Naive thymus-derived CD4-positive, alpha-beta T cell (primary cell): ENCODE measurements at places on chromosomes 13 and 19.

DNA sequence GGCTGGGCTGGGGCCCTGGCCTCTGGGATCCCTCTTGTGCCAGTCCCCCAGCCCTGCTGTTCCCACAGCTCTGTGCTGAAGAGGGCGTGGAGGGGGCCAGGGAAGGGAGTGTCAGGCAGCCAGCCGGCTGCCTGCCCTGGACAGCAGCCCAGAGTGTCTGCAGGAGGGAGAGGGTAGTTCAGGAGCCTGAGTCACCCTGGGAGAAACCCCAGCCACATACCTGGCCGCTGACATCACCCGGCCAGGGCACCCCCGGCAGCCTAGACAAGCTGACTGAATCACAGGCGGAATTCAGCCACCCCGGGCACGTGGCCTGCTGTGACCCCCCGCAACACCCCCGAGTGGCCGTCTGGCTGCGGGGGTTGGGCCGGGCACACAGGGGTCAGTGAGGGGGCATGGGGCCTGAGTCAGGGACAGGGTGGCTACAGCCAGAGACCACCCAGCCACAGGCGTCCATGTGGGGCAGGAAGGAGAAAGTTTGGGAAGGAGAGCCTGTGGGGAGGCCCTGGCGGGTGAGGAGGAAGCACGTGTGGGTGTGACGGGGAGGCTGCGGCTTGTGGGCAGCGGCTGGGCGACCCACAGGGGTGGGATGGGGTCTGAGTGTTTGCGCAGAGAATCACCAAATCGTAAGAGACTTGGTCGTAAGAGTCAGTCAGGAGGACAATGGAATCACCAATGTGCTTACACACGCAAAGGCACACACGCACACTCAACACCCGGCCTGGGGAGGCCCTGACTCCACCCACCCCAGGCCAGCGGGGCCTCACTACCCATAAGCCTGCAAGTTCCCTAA lies 11.9 kb upstream of the FOSB start:
- DNase-seq, result no peak

DNA sequence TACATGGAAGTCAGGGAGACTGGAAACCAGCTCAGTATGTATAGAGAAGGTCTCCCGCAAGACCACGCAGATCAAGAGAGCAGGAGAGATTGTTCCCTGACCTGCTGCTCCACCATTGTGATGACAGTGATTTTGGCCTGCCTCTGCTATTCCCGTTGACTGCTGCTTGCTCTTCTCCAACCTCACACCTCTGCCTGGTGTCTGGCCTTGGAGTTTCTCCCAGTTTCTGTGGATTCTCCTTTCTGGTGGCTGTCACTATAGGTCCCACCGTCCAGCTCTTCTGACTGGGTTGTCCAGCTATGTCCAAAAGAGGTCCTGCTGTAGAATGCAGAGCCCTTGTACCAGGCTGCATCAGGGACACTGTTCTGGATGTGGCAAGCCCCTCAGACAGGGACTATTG lies 171.7 kb downstream of the DNAJC15 start:
- no peak for DNase-seq

DNA sequence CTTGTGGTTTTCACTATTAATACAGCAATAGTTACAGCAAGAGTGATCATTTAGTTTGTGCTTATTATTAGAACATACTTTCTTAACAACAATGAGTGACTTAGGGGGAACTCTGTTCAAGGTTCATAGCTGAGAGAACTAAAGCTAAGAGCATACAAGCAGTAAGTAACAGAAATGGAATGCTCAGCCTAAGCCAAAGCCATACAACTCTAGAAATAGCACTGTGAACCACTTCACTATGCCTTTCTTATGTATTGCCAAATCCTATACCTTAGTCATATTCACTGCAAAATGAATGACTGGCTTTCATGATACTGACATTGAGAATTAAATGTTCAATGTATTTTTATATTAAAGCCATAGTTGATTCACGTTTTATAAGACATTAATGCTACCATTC lies 599.7 kb upstream of the SLITRK1 start:
- no peak for DNase-seq

DNA sequence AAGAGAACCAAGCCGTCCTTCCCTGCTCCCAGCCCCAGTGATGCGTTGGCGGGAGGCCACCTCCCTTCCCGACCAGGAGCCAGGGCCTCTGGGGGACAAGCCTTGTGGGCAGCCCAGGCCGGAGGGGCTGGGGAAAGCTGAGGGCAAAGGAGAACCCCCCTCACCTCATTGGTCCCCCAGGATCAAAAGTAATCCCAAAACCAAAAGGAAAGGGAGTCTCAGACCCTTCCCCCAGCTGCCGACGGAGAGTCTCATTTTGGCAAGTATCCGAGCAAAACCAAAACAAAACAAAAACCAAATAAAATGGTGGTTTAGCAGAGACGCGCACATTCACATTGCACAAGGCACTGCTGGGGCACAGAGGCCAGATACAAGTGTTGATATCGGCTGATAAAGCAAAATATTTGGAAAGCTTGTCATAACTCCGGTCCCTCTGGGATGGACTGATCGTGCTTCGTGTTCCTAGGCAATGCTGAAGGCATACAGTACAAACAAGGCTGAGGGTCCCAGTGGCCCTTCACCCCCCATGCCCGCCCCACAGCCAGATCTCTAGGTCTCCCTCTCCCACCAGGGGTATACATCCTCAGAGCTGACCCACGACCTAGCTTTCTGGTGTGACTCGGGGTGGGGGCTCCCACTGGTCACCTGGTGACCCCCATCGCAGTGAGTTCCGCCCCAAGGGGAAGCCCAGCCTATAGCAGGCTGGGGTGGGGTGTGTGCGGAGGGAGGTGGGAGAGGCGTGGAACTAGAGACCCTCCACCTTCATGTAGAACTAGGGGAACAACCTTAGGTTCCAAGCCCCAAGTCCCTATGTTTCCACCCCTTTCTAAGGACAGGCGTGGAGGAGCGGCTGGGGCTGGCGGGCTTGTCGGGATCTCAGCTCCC lies 2.1 kb downstream of the CEBPA start:
- DNase-seq, result no peak

GRCh38 chr13:45863709-45864590 lies 12.4 kb upstream of the SIAH3 start:
- no peak for DNase-seq

DNA sequence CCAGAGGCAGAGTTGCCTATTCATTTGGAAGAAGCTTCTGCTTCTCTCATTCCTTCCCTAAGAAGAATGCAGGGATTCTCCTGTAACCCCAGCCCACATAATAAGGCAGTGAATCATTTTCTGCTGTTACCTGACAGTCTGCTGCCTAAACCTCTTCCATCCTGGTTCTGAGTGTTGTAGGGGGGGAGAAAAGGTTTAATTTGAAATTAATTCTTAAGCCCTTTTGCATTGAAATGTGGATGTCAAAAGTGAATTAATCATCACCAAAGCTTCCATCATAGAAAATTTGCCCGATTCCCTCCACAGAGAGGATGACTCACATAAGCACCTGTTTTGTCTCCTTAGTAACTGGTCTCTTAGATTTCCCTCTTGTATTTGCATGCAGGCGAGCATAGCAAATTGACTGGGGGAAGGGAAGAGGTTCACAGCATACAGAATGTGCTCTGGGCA lies 146.7 kb upstream of the FNDC3A start:
- no peak for DNase-seq

DNA sequence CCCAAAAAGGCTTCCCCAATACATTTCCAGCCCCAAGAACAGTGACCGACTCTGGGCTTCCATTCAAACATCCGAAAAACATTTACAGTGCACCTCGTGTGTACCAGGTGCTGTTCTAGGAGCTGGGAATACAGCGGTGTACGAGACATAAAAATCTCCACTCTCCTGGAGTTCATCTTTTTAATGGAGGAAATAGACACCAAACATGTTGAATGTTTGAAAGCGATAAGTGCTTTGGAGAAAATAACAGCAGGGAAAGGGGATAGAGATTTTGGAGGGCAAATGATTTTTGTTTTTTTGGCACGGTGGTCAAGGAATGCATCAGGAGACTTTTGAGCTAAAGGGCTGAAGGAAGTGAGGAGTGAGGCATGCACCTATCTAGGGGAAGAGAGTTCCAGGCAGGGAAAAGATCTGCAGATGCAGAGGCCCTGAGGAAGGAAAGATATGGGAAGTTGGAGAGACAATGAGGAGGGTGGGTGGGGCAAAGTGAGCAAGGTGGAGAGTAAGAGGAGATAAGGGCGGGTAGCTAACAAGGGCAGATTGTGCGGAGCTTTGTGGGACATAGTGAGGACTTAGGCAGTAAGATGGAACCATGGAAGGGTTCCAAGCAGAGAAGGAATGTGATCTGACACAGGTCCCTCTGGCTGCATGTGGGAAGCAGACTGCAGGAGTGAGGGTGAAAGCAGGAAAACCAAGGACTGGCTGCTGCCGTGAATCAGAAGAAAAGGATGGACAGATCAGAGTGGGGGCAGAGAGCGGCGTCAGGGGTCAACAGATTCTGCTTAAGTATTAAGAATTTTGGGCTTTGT lies 703 bp upstream of the FBL start:
- DNase-seq, result no peak

DNA sequence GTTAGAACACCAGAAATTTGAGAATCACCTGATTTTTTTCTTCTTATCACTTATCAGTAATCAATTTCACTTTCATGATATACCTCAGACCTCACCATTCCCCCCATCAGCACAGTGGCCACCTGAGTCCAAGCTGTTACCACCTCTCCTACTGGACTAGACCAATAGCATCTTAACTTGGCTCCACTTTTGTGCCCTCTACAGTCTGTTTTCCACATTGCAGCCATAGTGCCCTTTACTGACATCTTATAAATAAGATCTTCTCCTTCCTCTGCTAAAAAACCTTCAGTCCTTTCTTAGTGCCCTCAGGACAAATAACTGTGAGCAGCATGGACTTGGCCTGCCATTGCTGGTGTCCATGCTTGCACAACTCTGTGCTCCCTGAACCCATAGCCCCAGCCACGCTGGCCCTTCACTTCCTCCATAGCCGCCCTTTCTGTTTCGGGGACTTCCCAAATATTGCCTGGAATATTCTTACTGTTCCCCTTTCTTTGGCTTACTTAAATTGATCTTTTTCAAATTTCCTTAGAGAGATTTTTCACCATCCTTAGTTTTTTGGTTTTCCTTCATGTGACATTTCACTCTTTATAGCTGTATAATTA lies 380.8 kb downstream of the LMO7 start:
- DNase-seq, result no peak

DNA sequence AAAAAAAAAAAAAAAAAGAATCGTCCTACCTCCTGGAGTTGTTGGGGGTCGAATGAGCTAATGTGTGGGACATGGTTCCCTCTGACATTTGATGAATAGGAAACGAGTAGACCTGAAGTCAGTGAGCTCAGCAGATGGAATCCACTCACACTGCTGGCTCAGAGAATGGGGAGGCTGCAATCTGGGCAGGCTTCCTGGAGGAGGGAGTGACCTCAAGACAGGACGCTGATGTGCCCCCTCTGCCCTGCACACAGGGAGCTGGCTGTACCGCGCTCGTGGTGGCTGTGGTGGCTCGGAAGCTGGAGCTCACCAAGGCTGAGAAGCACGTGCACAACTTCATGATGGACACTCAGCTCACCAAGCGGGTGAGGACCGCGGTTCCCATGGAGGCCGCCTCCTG lies 19.8 kb upstream of the ARRDC2 start:
- DNase-seq, result no peak

GRCh38 chr19:1750343-1751021 lies 2.8 kb upstream of the ONECUT3 start:
- DNase-seq, result no peak

DNA sequence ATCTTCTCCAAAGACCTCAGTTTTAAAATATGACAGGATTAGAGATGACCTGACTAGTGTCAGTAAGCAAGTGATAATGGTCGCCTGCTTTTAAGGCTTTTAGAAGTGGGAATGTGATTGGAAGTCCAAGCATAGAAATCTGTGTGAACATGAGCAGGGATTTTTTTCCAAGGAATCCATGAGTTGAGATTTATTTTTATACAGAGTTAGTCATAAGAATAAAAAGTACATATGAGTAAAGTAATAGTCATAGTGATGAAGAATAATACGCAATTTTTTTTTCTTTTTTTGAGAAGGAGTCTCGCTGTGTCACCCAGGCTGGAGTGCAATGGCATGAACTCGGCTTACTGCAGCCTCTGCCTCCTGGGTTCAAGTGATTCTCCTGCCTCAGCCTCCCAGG lies 1.6 kb downstream of the ZNF546 start:
- no peak for DNase-seq

DNA sequence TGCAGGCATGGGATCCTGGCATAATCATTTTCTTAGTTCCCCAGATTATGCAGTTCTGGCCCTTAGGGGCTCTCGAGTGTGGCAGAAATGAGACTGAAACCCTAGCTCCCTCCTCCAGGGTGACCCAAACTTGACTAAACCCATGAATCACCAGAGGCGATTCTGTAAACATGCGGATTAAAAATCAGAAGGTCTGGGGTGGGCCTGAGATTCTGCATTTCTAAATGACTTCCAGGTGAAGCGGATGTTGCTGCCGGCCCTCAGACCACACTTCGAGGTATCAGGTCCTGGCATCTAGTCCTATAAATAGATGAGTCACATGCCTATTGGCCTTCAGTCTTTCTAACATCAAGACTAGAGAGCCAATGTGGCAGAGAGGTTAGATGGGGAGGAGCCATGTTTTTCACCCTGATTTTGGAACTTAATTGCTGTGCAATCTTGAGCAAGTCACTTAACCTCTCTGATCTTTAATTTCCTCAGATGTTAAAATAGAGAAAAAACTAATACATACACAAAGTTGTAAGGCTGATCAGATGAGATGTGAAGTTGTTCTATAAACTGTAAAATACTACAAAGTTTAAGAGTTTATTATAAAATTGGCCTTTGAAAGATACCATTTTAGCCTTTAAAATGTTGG lies 431.2 kb downstream of the FOXO1 start:
- no peak for DNase-seq

GRCh38 chr19:10927730-10928562 lies 493 bp downstream of the YIPF2 start:
- DNase-seq, result no peak

DNA sequence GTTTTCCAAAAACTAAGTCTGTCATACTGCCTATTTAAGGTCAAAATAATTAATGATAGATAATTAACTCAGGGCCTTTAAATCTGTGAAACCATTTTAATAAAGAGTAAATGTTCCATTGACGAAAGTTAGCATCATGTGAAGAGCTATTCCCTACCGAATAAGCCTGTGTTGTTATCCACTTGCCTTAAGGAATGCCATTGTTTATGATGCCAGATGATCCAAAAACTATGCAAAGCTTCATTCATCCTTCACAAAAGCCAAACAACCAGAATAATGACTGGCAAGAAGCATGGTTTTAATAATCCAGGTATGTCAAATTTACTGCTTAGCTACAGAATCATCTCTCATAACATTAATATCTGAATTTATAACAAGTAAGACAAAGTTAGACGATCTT lies 6.5 kb upstream of the GPC6 start:
- DNase-seq, result no peak

DNA sequence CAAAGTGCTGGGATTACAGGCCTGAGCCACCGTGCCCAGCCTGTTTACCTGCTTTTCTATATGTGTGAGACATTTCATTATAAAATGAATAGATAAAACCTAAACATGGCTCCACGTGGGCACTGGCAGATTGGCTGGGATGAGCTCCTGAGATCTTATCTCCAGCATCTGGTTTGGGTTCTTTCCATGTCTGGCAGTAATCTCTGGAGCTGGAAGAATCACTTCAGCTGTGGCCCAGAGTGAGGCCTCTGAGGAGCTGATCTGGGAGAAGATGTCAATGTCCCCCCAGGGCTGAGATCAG lies 5.5 kb upstream of the SULT2A1 start:
- no peak for DNase-seq

GRCh38 chr19:10724573-10725071 lies 6.7 kb downstream of the DNM2 start:
- no peak for DNase-seq
